ENCODE measurements at places on chromosomes 12 and 14.

DNA sequence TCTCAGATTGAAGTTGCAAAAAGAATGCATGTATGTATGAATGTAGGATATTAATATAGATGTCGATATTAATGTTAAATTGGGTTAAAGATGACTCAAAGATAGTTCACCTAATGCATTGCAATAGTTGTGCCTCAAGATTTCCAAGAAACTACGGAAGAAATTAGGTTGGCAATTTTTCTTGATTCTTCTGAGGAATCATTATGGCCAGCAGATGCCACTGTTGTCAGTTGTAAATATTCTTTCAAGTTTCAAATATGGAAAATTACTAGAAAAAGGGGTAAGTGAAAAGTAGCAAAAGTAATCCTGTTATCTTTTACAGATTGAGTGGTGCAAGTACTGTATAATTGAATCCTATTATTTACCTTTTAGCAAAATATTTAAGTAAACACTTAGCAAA, 202.1 kb downstream of the ADAMTS20 start:
- no peak for DNase-seq

- no peak for DNase-seq
Measured at GRCh38 chr12:124352839-124353238, 57.9 kb downstream of the RFLNA start.

GRCh38 chr12:12439636-12440035, 82.8 kb downstream of the BORCS5 start:
- DNase-seq: no peak

DNA sequence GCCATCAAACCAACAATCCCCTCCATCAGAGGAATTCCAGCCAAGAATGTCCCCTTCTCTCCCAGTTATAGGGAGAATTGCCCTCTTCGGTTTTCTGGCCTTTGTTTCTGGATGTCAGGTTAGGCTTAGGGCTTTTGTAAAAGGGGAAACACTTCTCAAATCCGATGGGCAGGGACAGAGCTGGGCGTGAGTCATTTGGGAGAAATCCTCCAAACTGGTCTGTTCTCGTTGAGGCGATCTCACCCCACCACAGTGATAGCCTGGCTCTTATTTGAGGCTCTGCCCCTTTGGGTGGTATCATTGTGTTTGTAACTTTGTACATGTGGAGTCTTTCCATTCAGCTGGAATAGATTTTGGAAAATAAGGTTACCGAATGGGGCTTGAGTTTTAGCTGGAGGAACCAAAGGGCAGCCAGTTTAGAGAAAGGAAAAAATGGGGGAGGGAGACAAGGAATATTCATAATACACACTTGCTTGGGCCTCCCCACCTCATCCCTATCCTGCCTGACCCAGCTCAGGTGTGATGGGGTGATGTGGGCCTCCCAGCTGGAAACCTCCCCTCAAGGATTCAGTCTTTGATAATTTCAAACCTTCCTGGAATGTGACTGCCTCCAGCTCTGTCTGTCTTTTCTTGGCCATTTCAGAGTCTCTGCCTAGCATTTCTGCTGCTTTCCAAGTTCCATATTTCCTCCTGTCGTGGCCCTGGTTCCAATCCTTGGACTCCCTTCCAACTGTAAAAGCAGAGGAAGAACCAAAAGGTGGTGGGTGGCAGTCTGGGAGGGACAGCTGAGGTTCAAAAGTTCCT, 7.5 kb downstream of the HOXC4 start:
- no peak for DNase-seq

DNA sequence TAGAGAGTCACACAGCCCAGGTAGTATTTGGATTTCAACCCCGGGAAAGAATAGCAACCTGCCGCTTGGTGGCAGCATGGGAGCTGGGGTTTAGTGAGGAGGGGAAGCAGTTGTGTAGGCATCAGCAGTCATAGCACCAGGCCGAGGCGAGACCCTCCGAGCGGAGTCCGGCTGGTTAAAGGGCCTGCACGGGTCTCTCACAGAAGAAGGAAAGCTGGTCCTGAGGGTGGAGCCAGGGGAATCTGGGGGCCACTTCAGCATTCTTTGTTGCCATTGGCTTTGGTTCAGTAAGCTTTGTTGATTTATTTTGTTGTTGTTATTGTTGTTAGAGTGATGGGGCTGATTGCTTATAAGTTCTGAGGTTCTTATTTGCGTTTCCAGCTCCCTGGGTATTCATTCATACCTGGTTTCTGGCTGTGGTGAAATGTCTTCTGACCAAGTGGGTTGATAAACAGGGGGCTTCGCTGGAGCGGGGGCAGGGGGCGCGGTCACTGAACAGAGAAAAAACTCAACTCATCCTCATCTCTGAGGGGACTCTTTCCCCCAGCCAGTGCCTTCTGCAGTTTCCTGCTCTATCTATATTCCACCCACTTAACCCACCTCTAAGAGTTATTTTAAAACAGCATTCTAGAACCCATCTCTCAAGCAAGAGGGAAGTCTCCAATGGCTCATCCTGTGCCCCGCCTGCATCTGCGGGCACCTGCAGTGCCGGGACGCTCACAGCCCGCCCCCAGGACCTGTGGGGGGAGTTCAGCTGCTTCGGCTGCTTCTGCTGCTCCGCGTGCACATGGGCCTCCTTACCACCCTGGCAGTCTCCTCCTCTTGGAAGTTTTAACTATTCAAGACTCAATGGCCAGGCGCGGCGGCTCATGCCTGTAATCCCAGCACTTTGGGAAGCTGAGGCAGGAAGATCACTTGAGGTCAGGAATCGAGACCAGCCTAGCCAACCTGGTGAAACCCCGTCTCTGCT, 11.6 kb downstream of the CKB start:
- no peak for DNase-seq

DNA sequence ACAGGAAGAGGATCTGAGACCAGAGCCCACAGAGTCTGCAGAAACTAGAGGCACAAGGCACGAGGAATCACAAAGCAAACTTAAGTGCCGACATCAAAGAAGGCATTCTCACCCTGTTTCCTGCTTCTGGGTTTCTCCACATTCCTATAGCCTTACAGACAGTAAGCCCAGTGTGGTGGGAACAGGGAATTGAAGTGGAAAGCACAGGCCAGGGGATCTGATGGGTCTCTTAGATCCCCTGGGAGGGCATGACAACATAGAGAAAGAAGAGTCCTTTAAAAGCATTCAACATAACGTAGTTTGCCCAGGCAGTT, 75.6 kb upstream of the FRMD6 start:
- no peak for DNase-seq

- no peak for DNase-seq
Measured at GRCh38 chr14:102805371-102805891, 28.2 kb downstream of the TRAF3 start.

DNA sequence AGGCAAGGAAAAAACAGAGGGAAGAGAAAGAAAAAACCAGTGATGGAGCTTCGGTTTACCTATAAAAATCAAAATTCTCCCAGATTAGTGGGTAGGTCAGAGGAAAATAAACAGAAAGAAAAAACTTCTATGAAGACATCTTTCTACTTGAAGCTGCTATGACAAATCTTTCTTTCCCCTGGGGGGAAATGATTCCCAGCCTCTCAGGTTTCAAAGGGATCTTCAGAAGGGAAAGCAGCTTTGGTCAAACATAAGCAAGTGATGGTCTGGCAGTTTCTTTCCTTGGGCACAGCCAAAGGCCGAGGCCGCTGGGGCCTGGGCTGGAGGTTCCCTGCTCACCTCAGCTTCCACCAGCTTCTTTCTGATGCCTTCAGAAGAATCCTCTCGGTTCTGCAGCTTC, 104.5 kb downstream of the PRKAB1 start:
- DNase-seq: no peak

- DNase-seq: peak; percentile 77
Measured at GRCh38 chr14:74841230-74842207, 34.4 kb downstream of the PROX2 start.

DNA sequence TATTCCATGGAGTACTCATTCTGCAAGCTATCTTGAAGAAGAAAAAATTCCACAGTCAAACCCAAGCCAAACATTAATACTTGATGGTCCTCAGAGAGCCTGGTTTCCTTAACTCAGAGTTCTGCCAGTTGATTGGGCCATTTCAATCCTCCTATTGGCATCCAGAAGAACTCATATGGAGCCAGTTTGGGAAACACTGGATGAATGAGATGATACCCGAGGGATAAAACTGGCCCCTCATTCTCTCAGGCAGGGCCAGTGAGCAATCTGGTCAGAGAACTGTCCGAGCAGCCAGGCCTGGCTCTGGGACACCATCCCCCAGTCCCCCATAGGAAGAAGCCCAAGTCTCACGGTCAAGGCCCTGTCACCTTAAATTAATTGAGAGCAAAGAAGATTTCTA, 48.8 kb downstream of the NUAK1 start:
- DNase-seq: no peak

- DNase-seq: no peak
Measured at GRCh38 chr12:100114574-100114973, 28.1 kb downstream of the BLTP3B start.

GRCh38 chr12:47941871-47942613, 21.4 kb upstream of the TMEM106C start:
- DNase-seq: peak; percentile 21

DNA sequence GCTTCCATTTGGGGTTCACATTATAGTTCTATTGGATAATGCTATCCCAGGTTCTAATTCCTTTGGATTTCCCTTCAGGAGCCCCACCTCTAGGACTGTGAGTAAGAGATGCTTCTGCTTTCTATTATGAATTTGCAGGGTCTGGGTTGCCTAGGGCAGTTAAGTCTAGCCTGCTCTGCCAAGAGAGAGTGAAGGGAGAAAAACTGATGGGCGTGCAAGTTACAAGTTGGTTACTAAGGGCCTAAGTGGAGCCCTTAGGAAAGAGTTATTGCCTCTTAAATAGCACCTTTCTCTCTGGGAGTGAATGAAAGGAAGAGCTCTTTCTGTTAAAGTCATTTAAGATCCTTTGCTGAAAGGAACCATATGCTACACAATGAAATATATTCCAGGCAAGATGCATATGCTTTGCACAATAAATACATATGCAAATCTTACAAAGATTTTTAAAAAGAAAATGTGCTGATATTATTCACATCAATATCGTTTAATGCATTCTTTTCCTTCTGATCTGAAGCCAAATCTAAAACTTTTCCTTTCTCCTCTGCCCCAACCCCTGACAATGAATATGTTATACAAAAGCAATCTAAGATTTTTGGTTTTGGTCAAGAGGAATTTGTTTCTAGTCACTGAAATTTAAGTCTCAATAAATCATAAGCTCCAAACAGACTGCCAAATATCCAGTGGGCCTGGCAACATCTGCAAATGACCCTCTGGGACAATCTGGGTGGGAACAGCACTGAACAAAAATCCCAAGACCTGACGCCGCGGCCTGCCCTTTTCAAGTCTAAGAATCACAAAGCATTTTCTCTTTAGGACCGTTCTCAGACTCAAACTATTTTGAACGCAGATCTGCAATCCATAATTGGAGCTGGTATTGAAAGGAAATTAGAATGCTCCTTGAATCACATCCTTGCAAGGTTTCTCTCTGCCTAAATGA, 586.7 kb downstream of the ETNK1 start:
- no peak for DNase-seq

DNA sequence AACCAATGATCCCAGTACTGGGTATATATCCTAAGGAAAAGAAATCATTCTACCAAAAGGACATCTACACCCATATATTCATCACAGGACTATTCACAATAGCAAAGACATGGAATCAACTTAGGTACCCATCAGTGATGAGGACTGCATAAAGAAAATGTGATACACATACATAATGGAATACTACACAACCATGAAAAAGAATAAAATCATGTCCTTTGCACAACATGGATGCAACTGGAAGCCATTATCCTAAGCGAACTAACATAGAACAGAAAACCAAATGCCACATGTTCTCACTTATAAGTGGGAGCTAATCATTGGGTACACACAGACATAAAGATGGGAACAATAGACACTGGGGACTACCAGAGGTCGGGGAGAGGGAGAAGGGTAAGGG, 86.0 kb upstream of the LGR5 start:
- no peak for DNase-seq

- no peak for DNase-seq
Measured at GRCh38 chr14:56273155-56273554, 154.9 kb downstream of the PELI2 start.

GRCh38 chr14:102121567-102121966, 18.1 kb upstream of the WDR20 start:
- DNase-seq: no peak

DNA sequence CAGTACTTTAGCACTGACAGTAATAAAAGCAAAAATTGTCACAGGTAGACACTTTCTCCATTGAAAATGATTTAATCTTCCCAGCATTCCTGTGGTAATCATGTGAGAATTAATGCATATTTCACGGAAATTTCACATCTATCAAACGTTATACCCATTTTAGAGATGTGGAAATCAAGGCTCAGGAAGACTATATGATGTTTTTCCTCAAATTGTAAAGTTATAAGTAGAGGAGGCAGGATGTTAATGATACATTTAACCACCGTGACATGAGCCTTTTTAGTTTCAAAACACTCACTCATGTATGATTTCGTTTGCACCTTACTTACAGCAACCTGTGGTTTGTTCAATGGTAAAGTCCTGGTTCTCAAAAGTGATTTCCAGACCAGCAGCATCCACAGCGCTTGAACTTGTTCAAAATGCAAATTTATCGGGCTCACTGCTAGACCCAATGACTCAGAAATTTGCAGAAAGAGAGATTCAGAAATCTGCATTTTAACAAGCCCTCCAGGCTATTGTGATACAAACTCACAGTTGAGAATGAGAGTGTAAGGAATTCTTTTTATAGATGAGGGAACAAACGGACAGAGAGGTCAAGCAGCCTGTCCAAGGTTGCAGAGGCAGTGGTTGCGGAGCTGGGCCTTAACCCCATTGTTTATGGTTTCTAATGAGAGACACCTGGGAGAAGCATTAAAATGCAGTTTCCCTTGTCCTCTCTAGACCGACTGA, 654.8 kb upstream of the TBX3 start:
- no peak for DNase-seq

DNA sequence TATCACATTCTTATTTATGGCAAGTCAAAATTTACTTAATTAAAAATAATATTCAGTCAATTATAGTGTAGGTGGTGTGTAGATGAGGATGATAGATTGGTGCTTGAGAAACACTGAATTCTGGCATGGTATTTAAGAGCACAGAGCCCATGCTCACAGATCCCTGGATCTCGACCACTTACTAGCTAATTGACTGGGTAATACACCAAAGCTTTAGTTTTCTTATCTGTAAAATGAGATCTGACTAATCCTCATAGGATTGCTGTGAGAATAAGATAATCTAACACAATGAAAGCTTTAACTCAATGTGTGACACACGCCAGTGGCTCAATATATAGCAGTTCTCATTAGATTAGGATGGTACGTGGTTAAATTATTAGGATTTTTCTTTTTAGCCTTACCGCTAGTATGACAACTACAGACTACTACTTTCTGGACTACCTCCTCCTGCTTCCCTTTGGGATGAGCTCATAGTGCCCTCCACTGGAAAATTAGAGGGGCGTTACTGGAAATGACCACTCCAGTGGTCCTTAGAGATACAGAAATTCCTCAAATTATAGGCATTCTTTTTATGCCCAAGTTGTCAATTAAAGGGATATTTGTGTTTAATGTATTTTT, 482.8 kb upstream of the TBX3 start:
- no peak for DNase-seq

DNA sequence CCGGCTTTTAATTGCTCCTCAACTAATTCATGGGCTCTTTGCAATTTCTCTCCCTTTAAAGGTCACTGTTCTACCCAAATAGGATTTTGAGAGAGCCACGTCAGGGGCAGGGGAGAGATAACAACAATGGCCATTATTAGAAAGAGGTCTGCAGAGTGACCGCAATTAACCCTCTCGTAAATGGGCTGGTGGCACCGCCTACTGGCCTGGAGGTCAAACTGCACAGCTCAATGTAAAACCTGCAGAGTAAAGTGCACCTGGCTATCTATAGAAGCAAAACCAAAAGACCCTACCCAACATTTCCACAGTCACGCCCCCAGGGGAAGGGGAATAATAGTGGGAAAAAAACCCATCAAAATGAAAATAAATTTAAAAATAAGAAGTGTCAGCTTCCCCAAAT, 21.6 kb upstream of the CLEC4E start:
- DNase-seq: no peak

GRCh38 chr12:13368971-13369370, 172.4 kb downstream of the EMP1 start:
- no peak for DNase-seq

Data from T-helper 1 cell (primary cell).